A172 (cell line): ENCODE measurements at places on chromosomes 5 and 9.
A peak's percentile ranks its signal among the peaks of the same experiment; 100 is the strongest.

GRCh38 chr9:28056466-28056865, 483.2 kb upstream of the C9orf72 start:
- no peak for DNase-seq

- no peak for DNase-seq
Measured at GRCh38 chr9:107281922-107282667, 984 bp upstream of the RAD23B start.

DNA sequence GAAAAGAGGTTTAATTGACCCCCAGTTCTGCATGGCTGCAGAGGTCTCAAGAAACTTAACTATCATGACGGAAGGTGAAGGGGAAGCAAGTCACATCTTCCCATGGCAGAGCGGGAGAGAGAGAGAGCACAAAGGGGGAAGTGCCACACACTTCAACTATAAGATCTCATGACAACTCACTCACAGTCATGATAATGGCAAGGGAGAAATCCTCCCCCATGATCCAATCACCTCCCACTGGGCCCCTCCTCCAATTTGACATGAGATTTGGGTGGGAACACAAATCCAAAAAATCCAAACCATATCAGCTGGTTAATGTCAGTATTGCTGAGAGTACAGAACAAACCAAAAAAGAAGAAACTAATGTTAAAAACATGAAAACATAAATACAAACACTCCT, 120.2 kb downstream of the STARD4 start:
- no peak for DNase-seq

GRCh38 chr5:38207343-38207742, 51.0 kb upstream of the EGFLAM start:
- DNase-seq: peak; percentile 17

- DNase-seq: no peak
Measured at GRCh38 chr5:145471831-145472612, 363.1 kb downstream of the PRELID2 start.

GRCh38 chr5:126395198-126395597, 28.0 kb upstream of the GRAMD2B start:
- DNase-seq: no peak

DNA sequence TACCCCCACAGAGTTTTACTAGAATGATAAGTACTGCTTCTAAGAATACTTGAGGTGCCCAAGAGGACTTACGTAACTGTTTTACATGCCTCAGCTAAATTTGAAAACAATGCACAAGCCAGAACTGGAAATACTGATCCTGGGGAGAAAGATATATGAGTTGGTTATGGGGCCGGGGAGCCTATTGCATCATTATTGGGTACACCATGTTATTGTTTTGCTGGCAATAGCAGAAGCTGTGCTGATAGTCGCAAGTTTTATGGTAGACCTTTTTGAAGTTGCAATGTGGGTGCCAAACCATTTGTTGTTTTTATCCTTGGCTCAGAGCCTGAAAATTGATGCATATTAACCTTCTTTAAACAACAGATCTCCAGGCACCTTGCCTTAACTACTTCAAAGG, 108.4 kb upstream of the DHFR start:
- DNase-seq: no peak

DNA sequence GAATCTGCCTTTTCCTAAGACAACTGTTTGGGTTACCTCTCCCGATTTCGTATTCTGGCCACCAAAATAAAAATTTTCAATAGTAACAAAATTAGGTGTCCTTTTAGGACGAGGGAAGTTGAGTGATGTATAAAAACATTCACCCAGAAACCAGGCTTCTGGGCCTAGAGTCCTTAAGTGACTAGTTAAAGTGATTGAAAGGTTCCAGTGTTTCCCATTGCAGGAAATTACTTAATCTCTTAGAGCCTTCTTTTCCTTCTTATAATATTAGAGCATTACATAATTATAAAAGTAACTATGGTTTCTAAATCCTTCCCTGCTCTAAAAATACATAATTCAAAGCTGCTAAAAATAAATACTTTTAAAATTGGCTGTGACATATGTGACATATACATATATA, 7.3 kb downstream of the MCIDAS start:
- no peak for DNase-seq

- no peak for DNase-seq
Measured at GRCh38 chr5:178768371-178769260, 38.2 kb upstream of the ZNF354A start.
